ENCODE measurements at places on chromosomes 16 and 17.
A peak's percentile ranks its signal among the peaks of the same experiment; 100 is the strongest.

DNA sequence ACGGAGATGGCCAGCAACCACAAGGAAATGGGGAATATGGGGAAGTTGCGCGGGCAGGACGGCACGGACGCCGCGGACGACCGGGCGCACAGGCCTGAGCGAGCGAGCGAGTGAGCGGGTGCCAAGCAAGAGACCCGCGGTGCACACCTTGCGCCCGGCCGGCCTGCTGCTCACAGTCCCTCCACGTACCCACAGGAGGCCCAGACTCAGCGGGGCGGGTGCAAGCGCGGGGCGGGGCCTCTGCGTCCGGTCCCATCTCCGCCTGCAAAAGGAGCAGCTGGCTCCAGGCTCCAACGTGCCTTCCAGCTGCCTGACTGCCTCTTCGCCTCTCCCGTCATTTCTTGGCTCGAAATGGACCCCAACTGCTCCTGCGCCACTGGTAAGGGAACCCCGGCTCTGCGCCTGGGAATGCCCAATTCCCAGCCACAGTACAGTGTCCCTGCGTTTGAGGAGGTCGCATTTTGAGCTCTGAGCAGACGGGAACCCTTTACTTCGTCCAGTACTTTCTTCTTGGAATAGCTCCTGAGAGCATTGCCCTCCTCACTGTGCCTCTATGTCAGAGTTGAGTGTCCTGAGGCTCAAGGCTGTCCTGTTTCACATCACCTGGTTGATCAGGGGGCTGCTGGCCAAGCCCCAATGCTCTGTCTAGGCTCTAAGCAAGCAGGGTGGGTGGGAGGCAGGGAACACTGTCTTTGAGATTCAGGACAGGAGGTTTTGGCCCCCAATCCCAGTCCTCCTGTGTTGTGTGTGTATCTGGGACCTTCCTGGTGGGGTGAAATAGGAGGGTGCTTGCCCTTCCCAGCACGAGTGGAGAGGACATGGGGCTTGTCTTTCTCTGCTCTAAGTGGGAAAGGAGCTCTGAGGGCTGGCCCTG, 8.1 kb upstream of the MT1E start:
- no peak for DNase-seq

DNA sequence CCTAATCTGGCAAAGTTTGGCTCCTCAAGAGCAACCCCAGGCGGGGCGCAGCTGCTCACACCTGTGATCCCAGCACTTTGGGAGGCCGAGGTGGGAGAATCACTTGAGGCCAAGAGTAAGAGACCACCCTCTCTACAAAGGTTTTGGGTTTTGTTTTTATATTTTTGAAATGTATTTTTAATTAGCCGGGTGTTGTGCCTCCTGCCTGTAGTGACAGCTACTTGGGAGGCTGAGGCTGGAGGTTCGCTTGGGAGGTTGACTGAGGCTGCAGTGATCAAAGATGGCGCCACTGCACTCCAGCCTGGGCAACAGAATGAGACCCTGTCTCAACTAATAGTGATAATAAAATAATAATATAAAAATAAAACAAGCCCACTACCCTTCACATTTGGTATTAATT, 756 bp upstream of the USP7 start:
- DNase-seq: no peak

- no peak for DNase-seq
Observed at GRCh38 chr16:12723681-12724080, 80.0 kb downstream of the CPPED1 start.

GRCh38 chr16:70714581-70715054, 28.8 kb upstream of the MTSS2 start:
- no peak for DNase-seq

DNA sequence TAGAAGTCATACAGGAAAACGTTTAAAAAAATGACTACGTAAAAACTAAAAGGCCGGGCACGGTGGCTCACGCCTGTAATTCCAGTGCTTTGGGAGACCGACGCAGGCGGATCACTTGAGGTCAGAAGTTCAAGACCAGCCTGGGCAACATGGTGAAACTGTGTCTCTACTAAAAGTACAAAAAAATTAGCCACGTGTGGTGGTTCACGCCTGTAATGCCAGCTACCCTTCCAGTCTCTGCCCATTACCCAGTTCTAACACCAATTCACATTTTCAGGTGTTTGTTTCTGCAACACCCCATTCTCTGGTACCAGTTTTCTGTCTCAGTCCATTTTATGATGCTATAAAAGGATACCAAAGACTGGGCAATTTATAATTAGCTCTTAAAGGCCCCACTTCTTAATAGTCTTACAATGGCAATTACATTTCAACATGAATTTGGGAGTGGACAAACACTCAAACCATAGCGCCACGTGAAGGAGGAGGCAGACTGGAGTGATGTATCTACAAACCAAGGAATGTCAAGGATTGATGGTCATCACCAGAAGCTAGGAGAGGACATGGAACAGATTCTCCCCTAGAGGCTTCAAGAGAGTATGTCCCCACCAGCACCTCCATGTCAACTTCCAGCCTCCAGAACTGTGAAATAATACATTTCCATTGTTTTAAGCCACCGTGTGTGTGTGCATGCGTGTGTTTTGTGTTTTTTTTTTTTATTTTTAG, 791 bp upstream of the C17orf75 start:
- DNase-seq: no peak

DNA sequence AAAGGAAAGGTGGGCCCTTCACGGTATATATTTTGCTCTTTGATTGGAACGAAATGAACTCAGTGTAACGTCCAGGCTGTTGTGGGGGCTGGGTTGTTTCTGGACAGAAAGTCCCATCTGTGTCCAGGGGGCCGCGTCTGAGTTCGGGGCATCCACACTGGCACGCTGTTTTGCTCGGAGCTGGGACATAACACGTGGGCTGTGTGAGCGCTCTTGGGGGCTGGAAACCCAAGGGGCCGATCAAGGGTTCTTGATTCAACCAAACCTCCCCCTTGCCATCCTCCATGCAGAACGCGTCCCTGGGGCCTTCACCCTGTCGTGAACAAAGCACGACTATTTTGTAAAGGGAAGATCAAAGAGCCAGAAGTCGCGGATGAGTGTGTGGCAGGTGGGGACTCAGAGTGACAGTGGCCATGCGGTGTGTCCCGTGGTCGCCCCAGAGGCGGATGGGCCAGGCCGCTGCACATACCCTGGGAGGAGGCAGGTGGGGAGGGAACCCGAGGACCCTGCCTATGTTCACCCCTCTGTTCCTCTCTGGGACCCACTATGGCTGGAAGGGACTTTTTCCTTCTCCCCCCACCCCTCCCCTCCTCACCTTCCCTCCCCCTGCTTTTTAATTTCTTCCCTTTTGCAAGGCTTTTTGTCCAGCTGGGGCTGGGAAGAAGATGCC, 387.2 kb downstream of the SEC14L1 start:
- DNase-seq: no peak

DNA sequence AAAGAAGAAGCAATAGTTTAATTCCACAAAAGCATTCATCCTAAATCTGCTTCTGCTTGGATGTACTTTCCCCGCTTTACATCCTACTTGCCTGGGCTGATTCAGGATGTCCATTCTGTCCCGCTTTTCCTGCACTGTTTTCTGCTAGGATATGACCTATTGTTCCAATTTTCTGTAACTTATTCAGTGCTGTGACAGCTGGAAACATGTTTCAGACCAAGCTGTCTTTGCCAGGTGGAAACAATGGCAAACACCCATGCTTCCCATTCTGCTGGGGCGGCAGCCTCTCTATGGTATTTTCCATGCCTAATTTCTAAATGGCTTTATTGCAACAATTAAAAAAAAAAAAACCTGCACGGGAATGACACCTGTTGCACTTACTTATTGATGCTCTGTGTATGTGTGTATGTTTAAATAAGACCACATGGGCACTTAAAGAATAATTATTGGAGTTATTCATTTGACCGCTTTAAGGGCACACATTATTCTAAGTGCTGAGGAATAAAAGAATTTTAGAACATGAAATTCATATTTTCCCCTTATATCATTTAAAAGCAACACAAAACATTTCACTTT, 21.0 kb downstream of the COQ7 start:
- no peak for DNase-seq

- no peak for DNase-seq
Observed at GRCh38 chr16:80687606-80688005, 116.8 kb downstream of the CDYL2 start.

DNA sequence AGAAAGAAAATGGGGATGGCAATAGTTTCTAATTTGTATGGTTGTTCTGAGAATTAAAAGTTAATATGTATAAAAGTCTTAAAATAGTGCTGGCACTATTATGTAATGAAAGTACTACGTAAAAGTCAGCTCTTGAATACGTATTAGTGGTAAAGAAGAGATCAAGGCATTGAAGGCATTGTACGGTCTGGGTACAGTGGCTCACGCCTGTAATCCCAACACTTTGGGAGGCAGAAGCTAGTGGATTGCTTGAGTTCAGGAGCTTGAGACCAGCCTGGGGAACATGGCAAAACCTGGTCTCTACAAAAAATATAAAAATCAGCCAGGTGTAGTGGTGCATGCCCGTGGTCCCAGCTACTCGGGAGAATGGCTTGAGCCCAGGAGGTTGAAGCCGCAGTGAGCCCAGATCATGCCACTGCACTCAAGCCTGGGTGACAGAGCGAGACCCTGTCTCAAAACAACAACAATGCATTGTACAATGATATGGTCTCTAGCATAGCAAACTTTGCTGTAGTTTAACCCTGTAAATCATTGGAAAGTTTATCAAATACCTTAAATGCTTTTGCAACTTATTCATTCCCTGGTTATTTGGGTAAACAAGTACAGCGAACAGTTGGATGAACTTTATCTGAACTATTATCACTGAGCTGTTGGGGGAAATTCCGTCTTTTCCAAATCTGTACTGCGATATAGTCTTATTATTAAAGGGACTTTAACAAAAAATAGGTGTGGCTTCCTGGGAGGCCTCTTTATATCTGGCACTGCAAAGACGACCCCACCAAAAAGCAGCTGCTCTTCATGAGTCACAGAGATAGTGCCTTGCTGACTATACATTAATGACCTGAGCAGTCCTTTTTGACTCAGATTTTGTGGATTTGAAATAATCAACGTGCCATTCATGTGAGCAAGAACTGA, 73.6 kb downstream of the GPRC5B start:
- no peak for DNase-seq

- no peak for DNase-seq
Observed at GRCh38 chr16:57693550-57693949, 1.1 kb upstream of the DRC7 start.

DNA sequence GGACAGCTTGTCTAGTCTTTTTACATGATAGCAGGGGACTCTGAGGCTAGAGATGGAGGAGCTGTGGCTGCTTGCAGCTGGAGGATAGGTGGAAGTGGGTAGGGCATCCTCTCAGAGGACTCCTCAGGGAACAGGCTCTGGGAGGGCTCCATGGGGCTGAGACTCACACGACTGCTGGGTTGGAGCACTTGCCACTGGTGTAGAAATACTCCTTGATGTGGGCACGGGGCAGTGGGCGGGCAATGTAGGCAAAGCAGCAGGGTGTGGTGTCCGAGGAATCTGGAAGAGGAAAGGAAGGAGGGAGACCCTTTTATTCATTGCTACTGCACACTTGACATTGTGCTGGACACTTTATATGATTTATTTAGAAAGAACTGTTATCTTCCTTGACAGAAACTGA, 1.8 kb downstream of the CCL5 start:
- DNase-seq: no peak

DNA sequence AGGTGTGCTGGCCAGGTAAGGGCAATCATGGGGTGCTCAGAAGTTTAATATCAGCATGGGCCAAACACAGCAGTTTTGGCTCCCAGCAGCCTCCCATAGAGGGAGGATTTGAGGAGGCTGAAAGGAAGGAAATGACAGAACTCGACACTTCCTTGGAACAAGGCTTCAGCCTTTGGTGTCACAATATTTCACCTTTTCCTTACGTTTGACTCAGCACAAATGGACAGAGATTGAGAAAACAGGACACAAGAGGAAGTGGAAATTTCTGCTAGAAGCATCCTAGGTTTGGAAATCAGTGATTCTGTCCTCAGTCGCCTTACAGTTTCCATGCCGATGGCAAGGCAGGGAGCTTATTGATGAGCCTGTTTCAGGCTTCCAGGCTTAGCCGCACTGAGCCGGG, 181.4 kb downstream of the MAF start:
- DNase-seq: no peak

DNA sequence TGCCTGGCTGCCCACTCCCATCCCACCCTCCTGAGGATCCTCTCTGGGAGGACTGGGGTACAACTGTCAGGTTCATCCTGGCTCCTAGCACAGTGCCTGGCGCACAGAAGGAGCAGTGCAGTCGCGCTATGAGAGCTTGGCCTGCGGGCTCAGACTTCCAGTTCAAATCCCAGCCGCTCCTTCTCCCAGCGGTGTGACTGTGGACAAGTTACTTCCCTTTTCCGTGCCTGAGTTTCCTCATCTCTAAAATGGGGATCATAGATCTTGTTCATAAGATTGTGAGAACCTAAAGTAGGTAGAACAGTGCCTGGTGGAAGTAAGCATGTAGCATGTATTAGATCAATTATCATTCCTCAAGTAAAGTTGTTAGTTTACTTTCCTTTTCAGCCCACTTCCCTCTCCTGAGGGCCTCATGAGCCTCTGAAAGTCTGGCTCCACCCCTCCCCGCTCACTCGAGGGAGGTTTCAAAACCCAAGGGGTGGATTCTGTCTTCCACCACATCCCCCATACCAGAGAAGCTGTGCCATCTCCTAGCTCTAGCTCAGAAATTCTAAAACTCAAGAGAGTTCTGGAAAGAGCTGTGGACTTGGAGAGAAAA, 19.9 kb upstream of the COL1A1 start:
- peak; percentile 20 for DNase-seq

- DNase-seq: no peak
Observed at GRCh38 chr17:38617074-38617860, 11.5 kb upstream of the SRCIN1 start.

- no peak for DNase-seq
Observed at GRCh38 chr17:1154704-1155103, 25.1 kb downstream of the ABR start.

DNA sequence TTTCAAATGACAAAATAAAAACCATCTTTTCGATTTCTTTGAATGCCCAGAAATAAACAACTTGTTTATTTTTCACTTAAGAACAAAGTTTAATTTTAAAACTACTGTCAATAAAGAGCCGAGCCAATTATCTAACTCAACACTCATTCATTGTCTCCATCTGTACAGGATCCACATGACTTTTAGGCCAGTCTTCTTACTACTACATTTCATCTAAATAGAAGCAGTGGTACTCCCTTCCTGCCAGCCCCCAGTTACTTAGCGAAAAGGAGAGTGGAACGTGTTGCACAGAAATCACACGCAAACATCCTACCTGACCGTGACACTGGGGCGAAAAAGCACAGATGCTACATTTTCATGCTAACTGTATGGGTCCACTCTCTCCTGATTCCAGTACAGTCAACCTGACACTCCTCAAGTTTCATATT, 1.2 kb downstream of the GNA13 start:
- peak; percentile 23 for DNase-seq

DNA sequence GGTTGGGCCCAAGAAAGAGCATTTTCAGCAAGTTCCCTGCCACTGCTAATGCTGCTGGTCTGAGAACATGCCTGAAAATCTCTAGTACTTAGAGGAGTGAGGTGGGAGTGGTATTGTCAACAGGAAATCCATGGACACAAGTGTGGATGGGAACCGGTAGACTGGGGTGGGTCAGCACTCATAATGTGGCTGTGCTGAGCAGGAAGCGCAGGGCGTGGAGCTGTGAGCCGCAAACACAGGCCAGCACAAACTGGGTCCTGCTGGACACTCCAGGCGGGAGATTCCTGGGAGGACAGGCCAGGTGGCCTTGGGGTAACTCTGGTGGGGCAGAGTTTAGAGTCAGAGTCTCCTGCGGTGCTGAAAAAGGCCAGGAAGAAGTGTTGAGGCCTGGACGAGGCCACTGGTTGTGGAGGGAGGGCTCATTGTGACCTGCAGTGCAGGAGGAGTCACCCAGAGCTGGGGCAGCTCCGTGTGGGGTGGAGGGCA, 62.6 kb downstream of the BANP start:
- DNase-seq: no peak

GRCh38 chr16:2535625-2536013, 2.2 kb upstream of the PDPK1 start:
- DNase-seq: no peak

GRCh38 chr17:74530831-74531150, 484 bp downstream of the CD300LB start:
- DNase-seq: no peak
